Fibroblast of mammary gland (primary cell): ENCODE measurements at places on chromosomes 7 and 10.

DNA sequence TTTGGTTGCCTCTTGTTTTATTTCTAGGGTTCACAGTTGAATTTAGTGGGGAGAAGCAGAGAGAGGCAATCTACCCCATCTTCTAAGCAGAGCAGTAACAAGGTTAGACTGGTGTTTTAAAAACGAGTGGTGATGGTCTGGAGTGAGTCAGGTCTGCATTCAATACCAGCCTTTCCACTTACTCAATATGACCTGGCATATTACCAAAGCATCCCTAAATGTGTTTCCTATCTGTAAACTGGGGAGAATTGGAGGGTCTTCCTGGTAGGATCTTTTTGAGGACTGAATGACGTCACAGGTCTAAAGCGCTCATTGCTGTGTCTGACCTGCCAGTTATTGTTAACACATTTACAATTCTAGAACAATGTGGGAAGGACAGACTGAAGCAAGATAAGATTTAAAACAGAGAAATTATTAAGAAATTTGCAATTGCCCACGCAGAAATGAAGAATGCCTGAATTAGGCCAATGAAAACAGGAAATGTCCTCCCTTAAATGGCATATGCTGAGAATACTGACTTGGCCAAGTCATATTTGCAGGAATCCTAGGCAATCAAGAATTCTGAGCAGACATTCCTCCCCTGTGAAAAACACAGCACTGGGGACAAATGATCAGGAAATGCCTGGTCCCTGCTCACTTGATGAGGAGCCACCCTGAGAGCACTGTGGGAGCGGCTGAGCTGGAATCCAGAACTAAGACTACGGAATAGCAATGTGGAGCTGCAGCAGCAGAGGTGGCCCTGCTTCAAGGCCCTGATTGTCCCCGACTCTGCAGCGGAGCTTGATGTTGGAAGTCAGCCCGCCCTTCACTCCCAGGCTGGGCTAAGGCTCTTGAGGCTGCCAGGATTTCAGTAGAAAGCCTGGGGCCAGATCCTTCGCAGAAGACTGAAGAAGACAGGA lies 184.5 kb upstream of the CXCL12 start:
- DNase-seq, result peak; percentile 88

- peak; percentile 8 for DNase-seq
Measured at GRCh38 chr10:104089621-104090020, 3.9 kb upstream of the COL17A1 start.

DNA sequence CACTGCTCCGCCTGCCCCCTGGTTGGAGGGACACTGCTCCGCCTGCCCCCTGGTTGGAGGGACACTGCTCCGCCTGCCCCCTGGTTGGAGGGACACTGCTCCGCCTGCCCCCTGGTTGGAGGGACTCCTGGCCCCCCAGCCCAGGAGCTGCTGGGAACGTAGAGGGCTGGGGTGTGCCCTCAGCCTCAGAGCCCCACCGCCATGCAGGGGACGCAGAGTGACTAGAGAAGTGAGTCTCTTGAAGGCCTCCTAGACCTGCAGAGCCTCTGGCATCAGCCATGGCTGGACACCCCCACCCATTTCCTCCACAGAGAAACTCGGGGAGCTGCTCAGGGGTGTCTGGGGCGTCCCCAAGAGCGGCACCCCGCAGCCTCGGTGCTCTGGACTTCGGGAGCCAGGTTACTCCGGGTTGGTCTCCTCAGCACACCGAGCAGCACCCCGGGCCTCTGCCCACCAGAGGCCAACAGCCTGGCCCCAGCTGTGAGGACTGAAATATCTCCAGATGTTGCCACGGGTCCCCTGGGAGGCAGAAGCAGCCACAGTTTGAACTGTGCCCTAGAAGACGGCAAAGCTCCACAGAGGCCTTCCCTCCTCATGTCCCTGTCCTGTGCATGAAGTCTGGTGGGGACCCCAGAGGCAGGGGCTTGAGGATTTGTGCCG lies 191.9 kb downstream of the ELFN1 start:
- DNase-seq, result peak; percentile 25

DNA sequence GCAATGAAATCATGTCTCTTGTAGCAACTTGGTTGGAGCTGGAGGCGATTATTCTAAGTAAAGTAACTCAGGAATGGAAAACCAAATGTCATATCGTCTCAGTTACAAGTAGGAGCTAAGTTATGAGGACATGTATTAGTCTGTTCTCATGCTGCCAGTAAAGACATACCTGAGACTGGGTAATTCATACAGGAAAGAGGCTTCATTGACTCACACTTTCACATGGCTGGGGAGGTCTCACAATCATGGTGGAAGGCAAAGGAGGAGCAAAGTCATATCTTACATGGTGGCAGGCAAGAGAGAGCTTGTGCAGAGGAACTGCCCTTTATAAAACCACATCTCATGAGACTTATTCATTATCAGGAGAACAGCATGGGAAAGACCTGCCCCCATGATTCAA lies 370.1 kb upstream of the PRKCQ start:
- DNase-seq, result no peak

- peak; percentile 59 for DNase-seq
Measured at GRCh38 chr7:4724648-4725013, 42.5 kb downstream of the FOXK1 start.

DNA sequence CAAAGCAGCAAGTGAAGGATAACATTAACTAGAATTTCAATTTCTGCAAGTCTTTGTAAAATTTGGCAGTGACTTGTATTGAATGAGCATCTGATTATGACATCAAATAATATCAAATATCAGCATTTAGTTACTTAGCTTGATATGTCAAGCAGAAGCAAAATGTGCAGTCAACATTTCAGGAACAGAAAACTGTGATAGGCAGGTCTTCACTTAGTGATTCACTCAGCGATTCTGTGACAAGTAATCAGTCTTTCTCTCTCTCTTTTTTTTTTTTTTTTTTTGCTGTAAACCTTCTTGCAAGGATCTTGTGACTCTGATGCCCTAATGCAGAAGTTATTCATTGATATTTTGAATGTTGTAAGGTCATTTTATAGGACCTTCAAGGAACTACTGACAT lies 307.1 kb downstream of the MTERF1 start:
- DNase-seq, result no peak

- DNase-seq, result no peak
Measured at GRCh38 chr7:138661069-138661635, 40.0 kb downstream of the SVOPL start.

DNA sequence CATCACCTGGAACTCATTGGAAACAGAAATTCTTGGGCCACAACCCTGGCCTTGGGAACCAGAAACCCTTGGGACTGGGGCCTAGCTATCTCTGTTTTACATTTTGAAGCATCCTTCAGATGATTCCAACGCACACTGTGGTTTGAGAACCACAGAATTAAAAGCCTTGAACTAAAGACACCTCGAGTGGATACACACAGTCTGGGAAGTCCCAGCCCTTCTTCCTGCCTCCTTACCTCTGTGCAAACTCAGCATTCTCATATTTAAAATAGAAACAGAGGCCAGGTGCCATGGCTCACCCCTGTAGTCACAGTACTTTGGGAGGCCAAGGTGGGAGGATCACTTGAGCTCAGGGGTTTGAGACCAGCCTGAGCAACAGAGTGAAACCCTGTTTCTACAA lies 12.9 kb downstream of the NPFFR1 start:
- no peak for DNase-seq

DNA sequence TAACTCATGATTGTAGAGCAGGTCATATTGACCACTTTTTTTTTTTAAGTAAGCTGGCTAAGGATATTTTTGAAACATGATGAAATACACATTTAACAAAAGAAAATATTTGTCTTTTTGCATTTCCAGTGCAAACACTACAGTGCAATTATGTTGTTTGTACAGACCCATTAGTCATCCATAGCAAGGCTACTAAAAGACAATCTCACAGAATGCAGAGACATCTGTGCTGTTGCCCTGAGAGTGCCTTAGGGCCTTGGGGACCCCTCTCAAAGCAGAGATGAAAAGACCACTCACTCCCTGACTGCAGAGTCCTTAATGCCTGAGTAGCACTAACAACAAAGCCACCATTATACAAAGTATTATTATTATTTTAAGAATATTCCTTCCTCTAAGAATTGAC lies 104.5 kb downstream of the NRCAM start:
- peak; percentile 41 for DNase-seq

DNA sequence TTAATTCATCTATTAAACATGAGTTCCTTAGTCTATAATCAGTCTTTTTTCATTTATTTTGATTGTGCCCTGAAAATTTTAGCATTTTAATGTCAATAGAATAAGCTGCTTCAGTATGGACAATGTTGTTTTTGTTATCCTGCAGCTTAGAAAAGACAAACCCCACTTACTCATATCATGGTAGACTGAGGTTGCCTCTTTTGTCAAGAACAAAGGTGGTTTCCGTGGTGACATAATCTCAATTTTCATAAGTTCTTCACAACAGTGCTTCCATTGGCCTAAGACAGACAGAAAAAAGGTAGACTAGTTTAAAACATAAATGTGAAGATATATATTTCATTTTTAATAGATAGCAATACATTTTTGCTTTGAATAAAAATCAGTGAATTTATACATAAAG lies 69.1 kb downstream of the RTKN2 start:
- no peak for DNase-seq

DNA sequence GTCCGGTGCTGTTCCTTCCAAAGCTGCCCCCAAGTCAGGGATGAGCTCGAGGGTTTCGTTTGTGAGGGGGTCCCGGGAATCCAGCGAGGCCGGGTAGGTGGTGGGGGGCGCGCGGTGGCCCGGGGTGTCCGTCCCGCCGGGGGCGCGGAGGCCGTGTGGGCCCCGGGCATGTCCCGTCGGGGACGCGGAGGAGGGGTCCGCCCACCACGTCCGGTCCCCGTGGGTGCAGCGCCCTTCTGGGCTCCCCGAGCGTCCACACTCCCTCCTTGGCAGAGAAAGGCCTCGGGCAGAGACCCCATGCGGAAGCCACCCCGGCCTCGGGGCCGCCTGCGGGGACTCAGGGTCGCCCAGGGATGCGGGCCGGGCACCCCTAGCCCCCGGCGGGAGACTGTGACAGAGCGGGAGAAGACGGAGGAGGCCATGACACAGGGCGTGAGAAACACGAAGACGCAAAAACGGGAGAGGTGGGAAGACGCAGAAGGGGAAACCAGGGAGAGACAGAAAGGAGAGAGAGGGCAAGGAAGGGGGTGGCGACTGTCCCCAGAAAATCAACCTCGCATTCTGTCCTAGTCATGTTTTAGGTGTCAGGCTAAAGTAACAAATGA lies 640 bp upstream of the ZNF425 start:
- DNase-seq, result no peak

- DNase-seq, result peak; percentile 62
Measured at GRCh38 chr7:142476077-142476476, 218.2 kb upstream of the PRSS58 start.

DNA sequence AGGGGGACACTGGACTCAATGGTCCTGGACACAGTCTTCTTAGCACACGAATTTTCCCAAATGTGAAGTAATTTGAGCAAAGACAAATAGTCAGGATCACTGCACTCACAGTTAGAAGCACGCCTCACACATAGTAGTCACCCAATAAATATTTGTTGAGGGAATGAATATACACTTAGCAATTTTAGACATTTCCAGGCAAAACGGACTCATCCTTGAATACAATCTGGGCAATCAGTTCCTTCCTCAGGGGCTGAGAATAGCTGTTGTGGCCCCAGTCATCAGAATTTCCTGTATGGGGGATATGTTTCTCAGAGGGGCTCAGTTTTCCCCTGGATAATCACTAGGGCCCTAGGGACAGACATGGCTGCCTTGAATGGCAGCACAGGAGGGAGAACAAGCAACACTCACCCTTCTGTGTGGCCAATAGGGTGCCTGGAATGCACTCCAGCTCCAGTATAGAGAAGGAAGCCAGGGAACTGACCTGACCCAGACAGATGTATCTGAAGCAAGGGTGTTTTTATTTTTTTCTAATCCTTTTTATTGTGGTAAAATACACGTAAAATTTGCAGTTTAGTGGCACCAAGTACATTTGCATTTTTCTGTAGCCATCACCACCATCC lies 282.7 kb upstream of the ZNF32 start:
- DNase-seq, result peak; percentile 84

- DNase-seq, result no peak
Measured at GRCh38 chr10:121627876-121628581, 29.8 kb upstream of the FGFR2 start.

DNA sequence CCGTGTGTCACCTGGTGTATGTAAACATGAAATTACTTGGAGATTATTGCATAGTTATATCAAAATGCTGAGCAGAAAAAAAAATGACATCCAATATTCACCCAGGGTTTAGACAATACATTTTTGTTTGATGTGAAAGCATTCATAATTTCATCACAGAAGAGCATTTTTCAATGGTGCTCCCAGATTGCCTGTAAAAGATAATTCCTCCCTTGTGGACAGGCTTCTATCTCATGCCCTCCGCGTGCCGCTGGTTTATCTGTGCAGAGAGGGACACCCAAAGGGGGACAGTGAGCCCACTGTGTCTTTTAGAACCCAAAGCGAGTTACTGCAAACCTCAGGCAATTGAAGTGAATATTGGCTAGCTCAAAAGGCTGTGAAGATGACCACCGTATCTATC lies 126.2 kb upstream of the KLF6 start:
- no peak for DNase-seq

- no peak for DNase-seq
Measured at GRCh38 chr7:127594490-127594889, 954 bp downstream of the FSCN3 start.

DNA sequence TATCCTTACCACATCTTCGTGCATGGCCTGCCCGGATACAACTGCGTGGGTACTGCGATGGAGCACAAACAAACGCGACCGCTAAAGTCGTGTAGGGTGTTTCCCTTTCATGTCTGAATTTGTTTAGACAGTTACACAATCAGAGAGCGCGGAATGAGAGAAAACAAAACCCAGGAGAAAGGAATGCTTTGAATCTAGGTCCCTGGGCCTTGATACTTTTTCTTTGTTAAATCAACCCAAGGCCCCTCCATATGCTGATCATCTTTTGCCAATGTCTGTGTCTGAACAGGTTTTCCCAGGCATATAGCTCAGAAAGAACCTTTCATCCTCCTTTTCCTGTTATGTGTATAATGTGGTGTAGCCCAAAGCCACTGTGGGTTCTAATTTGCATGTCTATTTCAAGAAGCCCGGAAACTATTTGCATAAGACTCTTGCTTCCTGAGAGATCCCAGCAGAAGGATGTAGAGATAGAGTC lies 145.8 kb downstream of the FRMD4A start:
- DNase-seq, result no peak

- DNase-seq, result no peak
Measured at GRCh38 chr10:133310789-133311188, 2.1 kb downstream of the ZNF511 start.

GRCh38 chr7:7957513-7957912 lies 11.1 kb upstream of the GLCCI1 start:
- DNase-seq, result no peak

DNA sequence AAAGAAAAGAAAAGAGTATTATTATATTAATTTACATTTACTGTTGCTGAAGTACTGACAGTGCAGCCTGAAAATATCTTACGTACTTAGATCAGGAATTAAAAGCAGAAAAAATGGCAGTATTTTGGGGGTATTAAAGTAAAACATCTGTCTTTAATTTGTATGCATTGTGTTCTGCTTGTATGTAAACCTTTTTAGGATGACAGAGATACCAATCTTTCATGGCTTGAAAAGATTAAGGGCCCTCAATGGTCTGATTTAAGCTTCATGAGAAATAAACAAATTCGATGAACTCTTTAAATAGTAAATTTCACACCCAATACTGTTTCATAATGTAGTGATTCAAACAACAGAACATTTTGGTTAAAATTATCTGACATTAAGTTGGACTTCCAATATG lies 116.3 kb downstream of the MLLT10 start:
- DNase-seq, result no peak
